ENCODE measurements at places on chromosomes 2 and 18.
A peak's percentile ranks its signal among the peaks of the same experiment; 100 is the strongest.

- peak; percentile 65 for DNase-seq
Measured at GRCh38 chr2:160375802-160376469, 117.7 kb downstream of the RBMS1 start.

DNA sequence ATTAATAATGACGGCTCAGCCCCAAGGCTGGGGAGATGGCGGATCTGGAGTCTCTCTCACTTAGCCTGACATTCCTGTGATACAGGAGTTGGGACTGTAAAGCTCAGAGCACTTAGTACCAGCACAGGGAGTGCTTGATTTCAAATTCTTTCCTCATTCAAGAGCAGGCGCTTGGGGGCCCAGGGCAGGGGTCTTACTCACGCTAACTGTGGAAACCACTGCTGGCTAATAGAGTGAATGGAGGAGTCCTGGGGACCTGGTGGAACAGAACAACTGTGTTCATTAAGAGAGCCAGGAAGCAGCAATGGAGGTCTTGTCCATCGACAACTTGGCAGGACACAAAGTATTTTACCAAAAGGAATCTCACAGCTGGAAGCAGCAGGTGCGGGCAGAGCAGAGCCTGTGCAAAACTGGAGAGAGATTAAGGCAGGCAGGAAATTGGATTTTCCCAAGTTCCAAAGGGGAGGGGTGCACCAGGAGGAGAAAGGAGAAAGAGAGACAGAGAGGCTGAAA, 358.9 kb downstream of the TNS1 start:
- no peak for DNase-seq

GRCh38 chr2:69046221-69046662, 33.3 kb downstream of the ANTXR1 start:
- DNase-seq: no peak

GRCh38 chr2:224952936-224953657, 89.2 kb downstream of the DOCK10 start:
- DNase-seq: peak; percentile 90

GRCh38 chr2:165568361-165568760, 98.9 kb downstream of the CSRNP3 start:
- DNase-seq: no peak

DNA sequence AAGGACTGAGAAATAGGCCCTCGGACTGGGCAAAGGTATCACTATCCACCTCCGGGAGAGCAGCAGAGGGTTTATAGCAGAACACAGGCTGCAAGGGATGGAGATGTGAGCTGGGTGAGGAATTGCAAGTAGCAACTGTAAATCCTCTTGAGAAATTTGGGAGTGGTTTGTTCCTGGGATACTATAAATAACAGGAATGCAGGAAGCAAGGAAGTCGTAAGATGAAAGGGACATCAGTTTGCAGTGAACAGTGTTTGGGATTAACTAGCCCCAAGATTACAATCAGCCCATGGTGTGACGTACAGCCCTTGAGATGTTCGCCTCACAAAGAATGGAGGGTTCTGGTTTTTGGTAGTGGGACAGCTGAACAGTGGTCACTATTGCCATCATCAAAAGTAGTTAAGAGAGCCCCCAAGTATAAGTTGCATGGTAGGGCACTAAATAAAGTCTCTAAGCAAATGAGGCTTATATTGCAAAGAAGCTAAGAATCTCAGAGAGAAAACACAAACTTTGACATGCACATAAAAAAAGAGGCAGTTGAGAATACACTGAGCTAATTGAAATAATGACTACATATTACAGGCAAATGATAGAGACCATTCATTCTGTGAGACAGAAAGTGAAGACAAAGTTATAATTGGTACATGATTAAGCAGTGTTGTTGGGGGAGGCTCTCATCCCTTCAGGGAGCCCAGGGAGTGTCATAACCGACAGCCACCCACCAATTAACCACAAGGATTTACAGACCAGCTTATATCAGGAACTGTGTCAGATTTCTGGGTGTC, 362.5 kb upstream of the ACVR2A start:
- peak; percentile 4 for DNase-seq

- no peak for DNase-seq
Measured at GRCh38 chr2:237996021-237996593, 29.3 kb downstream of the UBE2F start.

DNA sequence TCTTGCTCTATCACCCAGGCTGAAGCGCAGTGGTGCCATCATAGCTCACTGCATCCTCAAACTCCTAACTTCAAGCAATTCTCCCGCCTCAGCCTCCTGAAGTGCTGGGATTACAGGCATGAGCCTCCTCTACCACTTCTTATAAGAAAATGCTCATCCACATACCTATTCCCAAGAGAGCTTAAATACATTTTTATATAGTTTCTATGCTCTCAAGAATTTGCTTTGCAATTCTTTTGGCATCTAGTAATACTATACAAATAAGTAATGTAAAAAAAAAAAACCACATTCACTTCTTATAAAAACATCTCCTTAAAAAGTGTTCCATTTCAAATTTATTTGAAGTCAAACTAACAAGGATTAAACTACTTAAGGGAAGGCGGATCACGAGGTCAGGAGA, 197.3 kb downstream of the DNAH7 start:
- DNase-seq: no peak

GRCh38 chr2:68743531-68743930, 8.9 kb downstream of the ARHGAP25 start:
- DNase-seq: no peak

DNA sequence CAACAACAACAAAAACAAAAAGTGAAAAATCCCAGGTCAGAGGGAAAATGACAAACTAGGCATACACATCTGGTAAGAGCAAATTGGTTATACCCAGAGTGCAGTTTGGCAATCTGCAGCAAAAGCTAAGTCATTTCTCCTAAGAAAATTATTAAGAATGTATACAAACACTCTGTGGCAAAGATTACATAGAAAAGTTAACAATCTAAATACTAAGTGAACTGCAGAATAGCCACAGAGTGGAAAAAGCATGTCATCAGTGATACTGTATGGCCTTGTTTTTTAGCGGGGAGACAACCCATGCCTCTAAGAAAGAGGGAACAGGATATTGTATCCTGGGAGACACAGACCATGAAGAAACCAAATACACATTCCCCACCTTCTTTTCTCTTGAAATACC, 136.0 kb upstream of the ITGB6 start:
- DNase-seq: no peak

GRCh38 chr18:64208516-64208915, 59.6 kb upstream of the LINC00305 start:
- no peak for DNase-seq

- DNase-seq: peak; percentile 84
Measured at GRCh38 chr2:84919885-84920580, 14.6 kb downstream of the TMSB10 start.

- peak; percentile 87 for DNase-seq
Measured at GRCh38 chr2:98654699-98655495, 46.5 kb downstream of the UNC50 start.

DNA sequence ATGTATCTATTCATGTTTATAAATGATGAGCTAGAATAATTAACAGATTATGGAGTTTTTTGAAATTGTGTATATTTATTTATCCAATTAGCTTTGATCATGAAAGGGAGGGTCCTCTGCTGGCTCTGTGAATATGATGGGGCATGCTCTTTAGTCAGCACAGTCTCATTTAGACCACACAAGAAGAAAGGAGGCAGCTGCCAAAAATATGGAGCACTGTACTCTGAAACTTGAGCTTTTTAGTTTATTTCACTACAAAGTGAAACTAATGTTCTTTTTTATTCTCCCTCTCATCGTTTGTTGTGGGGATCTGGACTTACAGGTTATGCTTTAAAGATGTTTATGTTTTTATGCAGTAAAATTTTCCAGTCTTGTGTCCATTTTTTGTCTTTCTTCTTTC, 266.9 kb upstream of the GULP1 start:
- DNase-seq: no peak

Data from NB4 (cell line).